ENCODE measurements at places on chromosomes 1 and 21. TPM values are rescaled to one million over a fixed set of nuclear protein-coding genes. Genes with fewer than 3 reads are reported as not detected.

The LIPI gene
- total RNA-seq: not detected

The OR2L3 gene
- total RNA-seq: not detected

The PROK1 gene
- not detected for total RNA-seq

DNA sequence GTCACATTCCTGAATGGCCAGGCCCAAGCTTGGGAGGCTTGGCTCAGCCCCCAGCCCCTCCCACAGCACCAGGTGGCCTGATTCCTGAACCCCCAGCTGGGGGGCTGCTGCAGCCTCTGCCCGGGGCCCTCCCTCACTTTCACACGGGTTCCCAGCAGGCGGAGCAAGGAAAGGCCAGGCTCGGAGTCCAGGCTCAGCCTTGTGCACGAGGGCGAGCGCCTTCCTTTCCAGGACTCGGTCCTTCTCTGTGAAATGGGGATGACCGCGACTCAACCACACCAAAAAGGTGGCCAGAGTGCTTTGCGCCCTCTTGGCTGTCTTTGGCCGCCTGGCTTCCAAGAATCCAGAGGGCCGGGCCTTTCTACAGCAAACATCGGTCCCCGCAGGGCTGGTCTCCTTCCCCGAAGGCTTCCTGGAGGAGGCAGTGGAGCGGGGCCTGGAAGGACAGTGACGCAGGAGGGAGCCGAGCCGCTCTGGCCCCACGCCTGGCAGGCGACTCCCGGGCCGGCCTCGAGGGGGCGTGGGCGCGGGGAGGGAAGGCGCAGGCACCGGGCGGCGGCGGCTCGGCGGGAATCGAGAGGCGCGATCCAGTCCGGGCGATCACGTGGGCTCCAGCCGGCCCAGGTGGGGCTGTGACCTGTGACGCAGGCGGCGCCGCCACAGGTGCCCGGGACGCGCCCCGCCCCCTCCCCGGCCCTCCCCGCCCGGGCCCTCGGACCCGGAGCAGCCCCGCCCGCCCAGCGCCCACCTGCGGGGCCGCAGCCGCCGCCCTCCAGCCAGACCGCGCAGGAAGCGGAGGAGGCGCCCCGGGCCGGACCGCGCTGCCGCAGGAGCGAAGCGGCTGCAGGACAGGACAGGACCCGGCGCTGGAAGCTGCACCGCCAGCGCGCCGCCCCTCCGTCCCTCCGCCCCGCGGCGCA lies at the start of gene ARHGEF16:
ARHGEF16 (plus strand) TSS at position 775 of the 920 bp plus-strand sequence. CDS start 8,420 bp downstream, outside the sequence.
- DNase-seq: no peak

GRCh38 chr1:112673592-112674439 lies 643 bp upstream of the MOV10 start:
- no peak for DNase-seq

DNA sequence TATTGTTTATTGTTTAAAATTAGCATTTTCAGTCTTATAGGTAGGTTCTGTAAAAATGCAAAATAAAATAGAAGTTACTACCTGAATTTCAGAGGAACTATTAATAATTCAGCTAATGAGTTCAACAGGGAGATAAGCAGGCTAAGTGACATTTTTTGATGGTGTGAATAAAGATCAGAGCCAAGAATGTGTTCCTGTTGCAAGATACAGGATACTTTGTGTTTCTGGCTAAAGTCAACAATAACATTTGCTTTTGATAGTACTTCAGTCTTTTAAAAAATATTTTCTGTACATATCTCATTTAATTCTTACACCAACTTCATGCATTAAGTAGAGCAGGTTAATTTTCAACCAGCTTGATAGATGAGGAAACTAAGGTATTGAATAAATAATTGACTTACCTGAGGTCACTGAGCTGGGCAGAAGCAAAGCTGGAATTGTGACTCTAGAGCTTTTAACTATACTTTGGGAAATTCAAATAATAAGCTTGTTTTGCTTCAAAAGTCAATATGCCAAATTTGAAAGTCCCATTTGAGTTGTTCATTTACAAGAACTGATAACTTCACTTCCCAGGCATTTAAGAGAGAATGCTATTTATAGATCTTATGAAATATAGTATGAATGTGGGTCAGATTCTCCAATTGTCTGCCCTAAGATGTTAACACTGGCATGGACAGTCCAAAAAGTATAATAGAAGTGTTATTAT lies 6.0 kb downstream of the GORAB start:
- no peak for DNase-seq

Measured in activated T-helper 1 cell treated with anti-CD3 and anti-CD28 coated beads, Interleukin-12 subunit alpha, Interleukin-12 subunit beta, Interleukin-2, Interleukin-4 antibody, amounts not matched to agents 30 ng/mL and 10 ng/mL and 1 ng/mL, durations not matched to agents 14 hours and 24 hours and 36 hours (primary cell).